ENCODE measurements at places on chromosomes 2 and 18.

DNA sequence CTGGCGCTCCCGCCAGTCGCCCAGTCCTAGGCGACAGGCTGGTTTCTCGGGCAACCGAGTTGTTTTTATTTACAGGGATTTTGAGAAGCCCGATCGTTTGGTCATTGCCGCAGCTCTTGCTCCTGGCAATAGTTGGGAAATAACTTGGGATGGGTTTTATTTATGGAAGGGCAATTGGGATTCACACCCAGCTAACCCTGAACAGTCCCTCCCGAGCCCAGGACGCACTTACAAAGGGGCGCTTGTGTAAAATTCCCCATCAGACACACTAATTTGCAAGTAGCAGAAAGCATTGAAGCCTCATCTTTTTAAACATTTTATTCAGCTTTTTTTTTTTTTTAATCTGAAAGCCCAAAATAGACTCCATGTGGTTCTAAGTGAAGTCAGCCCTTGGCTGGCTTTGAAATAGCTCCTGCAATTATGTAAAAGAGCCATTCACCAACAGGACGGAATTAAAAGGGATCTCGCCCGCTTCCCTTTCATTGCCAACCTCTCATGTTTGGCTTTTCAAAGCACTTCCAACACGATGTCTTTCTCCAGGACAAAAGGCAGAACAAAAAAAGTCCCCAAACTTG is 3.6 kb upstream of the GBX2 start:
- no peak for DNase-seq

DNA sequence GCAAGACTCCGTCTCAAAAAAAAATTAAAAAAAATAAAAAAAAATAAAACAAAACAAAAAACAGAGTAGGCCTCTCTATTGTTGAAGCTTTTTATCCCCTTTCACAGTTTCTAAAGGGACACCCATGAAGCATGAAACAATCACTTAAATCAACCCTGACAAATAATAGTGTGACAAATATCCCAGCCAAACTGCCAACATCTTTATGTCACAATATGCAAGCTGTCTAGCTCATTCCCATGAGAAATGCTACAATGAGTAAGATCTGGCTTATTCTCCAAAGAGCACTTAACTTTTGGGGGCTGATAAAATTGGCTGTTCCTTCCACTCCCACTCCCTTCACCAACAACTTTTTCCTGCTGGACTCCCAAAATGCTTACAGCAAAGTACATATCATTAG is 21.7 kb upstream of the ABCA12 start:
- no peak for DNase-seq

- no peak for DNase-seq
Measured at GRCh38 chr2:231364961-231365810, 30.3 kb upstream of the B3GNT7 start.

GRCh38 chr2:64979744-64980143 is 9.5 kb upstream of the SLC1A4 start:
- DNase-seq, result no peak

- no peak for DNase-seq
Measured at GRCh38 chr2:30915486-30915885, 108.2 kb upstream of the CAPN13 start.
